Testis (tissue), 5 donors: ENCODE measurements at places on chromosomes 2 and 18.

GRCh38 chr2:71834796-71835195 lies 312.9 kb downstream of the CYP26B1 start:
- no peak for DNase-seq

DNA sequence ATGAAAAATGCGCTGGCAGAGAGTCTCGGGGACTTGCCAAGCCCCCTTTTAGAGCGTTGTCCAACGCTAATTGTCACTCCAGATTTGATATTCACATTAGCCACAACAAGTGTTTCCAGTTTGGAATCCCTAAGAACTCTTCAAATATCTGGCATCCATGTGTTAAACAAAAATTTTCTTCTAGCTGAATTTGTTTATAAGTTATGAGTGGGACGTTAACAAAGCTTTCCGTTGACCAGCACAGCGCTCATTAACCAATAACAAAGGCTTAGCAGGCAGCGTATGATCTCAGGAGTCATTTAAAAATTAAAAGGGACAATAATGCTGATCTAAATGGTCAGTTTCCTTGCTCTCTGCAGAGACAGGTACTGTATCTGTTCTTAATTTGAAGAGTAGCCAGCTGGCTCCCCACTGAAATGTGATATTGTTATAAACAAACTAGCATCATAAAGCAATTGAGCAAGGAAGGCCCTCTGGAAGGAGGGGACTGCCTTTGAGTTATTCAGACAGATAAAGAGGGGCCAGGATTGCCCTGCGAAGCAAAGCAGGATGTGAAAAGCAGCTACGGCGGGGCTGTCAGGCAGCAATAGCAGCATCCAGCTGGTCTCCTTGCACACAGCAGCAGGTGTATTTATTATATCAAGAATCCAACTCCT lies 337.2 kb upstream of the SALL3 start:
- DNase-seq: no peak

DNA sequence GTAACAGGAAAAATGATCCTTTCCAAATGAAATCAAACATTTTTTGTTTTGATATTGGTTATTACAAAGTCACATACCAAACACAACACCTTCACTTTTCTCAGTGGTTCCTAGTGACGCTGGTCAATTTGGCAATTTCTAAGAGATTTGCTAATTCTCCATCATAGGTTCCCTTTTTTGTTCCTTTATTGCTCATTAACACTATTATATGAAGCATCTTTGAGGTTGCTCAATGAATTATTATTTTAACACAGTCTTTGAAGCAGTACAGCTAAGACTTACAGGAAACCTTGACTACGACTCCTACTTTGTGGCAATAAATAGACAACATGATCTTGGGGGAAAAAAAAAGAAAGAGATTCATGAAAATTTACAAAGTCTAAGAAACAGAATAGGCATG lies 152.2 kb upstream of the VRK2 start:
- no peak for DNase-seq

GRCh38 chr2:20425371-20425881 lies 21.4 kb upstream of the RHOB start:
- no peak for DNase-seq

DNA sequence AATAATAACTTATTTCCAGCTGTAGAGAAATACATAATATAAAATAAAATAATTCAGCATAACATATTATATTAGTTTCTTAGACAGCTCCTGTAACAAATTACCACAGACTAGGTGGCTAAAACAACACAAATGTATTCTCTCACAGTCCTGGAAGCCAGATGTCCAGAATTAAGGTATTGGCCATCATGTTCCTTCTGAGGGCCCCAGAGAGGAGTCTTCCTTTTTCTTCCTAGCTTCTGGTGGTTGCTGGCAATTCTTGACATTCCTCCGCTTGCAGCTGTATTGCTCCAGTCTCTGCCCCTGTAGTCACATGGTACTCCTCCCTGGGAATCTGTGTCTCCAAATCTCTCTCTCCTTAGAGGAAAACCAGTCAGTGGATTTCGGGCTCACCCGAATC lies 146.8 kb downstream of the RBM43 start:
- DNase-seq: no peak

- no peak for DNase-seq
These were observed 203.4 kb upstream of the TRIB2 start for GRCh38 chr2:12513339-12513738.

DNA sequence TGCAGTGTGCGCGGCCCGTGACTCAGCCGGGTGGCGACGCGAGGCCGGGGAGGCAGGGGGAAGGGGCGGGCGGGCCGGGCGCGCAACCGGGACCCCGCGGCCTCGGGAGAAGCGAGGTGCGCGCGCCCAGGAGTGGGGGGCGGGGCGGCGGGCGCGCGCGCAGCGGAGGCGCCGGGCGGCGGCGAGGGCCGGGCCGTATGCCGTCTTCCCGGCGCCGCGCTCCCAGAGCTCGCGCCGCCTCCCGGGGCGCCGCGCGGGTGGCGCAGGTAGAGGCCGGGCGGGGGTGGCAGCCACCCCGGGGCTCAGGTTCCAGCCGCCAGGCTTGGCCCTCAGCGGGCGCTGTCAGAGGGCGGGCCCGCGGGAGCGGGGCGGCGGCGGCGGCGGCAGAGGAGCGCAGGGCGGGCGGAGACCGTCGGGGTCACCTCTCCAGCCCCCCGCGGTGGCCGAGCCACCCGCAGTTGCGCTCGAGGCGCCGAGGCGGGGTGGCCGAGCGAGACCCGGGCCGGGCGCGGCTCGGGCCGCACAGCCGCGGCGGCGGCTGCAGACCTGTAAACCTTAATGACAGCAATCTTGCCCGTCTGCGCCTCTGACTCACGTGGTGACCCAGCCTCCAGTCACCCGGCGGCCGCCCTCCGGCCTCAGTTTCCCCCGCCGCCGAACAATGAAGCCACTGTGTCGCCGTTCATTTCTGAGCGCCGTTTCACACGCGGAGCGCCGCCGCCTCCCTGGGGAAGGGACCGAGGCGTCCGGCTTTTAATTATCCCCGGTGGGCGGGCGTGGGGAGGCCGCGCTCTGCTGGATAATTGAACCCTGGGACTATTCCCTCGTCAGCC lies 25.3 kb upstream of the SMAD7 start:
- peak; percentile 47 for DNase-seq

- no peak for DNase-seq
These were observed 66.5 kb upstream of the TGIF1 start for GRCh38 chr18:3383381-3383915.
